ENCODE measurements at places on chromosomes 3 and 15. TPM values are rescaled to one million over a fixed set of nuclear protein-coding genes. Genes with fewer than 3 reads are reported as not detected.

GRCh38 chr3:197082871-197083270 lies 53.3 kb upstream of the MELTF start:
- DNase-seq, result no peak

- no peak for DNase-seq
Observed at GRCh38 chr15:48823237-48823636, 12.4 kb upstream of the CEP152 start.

- no peak for DNase-seq
Observed at GRCh38 chr15:40246496-40247280, 7.8 kb downstream of the PAK6 start.

GRCh38 chr15:65752151-65752700 lies 39.9 kb downstream of the DENND4A start:
- DNase-seq, result no peak

DNA sequence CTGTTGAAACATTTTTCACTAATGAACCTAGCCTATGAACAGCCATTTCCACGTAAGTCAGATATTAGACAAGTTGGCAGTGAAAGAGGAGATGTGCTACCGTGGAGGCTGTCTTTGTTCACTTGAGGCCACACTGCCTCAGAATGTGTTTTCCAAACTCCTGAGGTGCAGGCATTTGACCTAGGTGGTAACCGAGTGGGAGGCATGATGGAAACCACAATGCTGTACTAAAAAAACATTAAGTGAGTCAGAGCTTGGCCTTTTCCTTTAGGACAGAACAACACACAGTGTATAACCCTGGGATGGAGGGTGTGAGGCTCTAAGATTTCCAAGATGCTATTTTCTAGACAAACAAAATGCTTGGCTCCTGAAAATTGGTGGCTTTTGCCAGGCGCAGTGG lies 406.3 kb downstream of the SOX2 start:
- DNase-seq, result no peak

DNA sequence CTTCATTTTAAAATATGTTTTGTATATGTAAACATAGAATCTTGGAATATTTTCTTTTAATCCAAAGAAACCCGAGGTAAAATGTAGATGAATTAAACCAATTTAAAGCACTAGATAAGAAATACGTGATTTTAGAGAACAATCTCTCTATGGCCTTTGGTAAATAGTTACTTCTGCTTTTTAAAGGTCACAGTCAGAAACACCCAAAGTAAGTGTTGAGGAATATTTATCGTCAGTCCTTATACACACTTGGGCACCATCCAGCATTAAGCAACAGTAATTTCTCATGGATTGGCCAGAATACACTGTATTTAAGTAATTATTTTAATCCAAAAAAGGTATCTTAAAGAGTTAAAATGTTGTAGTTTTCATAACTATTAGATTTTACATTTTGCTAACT lies 713.2 kb downstream of the NLGN1 start:
- no peak for DNase-seq

DNA sequence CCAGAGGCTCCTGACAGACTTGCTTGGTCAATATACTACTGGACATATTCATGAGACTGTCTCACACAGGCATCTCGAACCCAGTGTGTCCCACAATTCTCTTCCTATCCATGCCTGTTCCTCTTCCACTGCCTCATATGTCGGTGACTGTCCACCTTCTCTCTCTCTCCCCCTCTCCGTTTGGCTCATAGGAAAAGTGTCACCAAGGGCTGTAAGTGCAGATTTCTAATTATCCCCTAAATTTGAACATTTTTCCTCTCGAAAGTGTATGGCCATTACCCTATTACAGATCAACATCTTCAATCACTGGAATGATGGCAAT lies 22.5 kb upstream of the MUC20 start:
- no peak for DNase-seq

DNA sequence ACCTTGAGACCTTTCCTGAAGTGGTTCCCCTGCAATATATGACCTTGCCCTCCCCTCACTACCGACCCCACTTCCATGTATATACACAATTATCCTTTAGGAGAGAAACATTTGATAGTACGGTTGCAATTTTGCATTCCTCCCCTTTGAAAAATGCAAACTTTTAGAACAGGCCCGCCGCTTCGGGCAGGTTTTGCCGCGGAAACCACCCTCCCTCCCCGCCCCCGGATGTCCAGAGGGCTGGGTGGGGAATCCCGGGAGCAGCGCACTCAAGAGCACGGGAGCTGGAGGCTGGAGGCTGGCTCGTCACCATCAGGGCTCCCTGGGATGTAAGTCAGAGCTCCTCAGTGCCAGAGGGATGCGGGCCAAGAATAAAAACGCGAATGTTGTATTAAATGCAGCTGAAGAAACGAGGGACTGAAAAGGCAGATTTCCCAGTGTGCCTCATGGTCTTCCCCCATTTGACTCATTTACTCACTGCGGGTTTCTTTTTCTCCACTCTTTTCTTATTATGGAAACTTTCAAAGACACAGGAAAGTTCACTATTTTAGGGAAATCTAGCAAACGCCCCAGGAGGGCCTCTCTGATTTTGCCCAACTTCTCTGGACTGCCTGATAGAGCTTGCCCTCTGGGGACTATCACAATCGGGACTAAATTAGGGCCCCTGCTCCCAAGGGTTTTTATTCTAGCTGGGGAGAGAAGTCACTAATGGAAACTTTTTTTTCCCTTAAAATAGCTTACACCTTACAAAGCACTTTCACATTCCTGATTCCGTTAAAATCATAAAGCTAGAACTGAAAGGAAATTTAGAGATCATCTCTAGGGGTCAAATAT lies 2.9 kb upstream of the USP3 start:
- no peak for DNase-seq

DNA sequence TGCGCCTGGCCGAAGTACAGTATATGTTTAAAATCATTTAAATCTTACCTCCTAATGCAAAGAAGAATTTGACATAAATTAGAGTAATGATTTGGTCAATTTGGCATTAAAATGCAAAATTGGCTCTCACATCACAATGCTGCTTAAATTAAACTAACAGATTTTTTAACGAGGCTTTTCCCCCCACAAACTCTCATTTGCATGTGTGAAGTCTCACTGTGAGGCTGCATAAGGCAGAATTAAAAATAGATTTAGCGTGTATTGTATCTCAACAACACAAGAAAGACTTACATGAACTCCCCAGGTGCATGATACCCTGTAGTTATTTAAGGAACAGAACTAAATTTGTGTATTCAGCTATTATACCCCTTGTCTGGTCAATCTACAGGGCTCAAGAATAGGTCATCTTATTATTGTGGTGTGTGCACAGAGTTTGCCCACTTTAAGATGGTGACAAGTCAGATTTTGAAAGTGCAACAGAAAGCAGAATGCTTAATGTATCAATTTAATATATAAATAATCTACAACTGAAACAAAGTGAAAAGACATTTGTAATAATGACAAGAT lies 897.9 kb downstream of the EPHA3 start:
- no peak for DNase-seq

GRCh38 chr3:117691526-117691925 lies 981.9 kb downstream of the TUSC7 start:
- no peak for DNase-seq

- DNase-seq, result no peak
Observed at GRCh38 chr15:58095415-58095814, 29.9 kb upstream of the ALDH1A2 start.

DNA sequence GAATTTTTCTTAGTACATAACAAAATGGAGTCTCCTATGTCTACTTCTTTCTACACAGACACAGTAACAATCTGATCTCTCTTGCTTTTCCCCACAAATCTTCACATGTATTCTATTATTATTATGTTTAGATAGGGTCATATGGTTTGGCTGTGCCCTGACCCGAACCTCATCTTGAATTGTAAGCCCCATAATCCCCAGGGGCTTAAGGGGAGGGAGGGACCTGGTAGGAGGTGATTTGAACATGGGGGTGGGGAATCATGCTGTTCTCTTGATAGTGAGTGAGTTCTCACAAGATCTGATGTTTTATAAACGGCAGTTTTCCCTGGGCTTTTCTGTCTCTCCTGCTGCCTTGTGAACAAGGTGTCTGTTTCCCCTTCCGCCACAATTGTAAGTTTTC lies 86.7 kb upstream of the SELENOK start:
- DNase-seq, result no peak

GRCh38 chr15:74036271-74037170 lies 42.0 kb downstream of the PML start:
- DNase-seq, result no peak

DNA sequence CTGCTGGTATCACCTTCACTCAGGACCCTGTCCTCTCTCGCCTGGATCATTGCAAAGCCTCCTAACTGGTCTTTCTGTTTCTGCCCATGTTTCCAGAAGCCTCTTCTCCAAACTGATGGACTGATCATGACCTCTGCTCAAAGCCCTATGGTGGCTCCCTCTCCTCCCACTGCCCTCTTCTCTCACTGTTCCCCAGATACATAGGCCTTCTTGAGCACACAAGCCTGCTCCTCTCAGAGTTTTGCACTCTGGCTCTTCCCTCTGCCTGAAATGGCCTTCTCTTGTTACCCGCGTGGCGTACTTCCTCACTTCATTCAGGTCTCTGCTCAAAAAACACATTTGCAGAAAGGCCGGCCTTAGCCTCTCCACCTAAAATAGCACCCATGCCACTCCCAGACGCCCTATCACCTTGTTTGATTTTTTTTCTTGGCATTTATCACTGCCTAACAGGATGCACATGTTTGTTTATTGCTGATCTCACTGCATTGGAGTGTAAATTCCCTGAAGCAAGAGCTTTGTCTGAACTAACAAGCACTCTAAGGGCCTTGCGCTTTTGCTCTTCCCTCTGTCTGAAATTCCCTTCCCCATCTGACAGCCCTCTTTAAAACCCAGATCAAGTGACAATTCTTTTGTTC lies 1.4 kb upstream of the ETFA start:
- DNase-seq, result no peak

- DNase-seq, result no peak
Observed at GRCh38 chr3:98901119-98901391, 440 bp downstream of the DCBLD2 start.

DNA sequence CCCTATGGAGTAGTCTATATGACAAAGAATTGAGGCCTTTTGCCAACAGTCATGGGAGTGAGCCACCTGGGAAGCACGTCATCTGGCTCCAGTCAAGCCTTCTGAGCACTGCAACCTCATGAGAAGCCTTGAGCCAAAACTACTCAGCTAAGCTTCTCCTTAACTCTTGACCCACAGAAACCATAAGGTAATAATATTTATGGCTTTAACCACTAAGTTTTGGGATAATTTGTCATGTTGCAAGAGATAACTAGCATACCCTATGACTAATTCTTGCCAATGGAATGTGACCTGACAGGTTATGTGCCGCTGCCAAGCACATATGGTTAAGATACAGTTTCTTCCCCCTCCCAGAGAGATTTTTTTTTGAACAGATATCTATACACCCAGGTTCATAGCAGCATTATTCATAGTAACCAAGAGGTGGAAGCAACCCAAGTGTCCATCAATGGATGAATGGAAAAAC lies 11.8 kb upstream of the SLC6A11 start:
- no peak for DNase-seq

DNA sequence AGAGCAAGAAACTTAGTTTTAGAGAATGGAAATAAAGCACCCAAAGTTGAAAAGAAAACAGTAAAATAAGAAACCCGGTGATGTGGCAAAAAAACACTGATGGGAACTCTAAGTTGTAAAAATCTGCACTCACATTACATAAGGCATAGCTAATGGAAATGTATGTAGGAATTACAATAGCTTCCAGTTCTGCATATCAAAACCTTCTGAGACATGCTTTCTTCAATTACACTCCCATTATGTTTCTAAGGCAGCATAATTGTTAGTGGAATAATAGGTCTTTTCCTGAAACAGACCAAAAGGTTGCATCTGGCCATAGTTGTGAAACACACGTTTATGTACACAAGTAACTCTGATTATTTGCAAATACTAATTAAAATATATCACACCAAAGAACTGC lies 41.4 kb downstream of the SLC30A4 start:
- no peak for DNase-seq

- DNase-seq, result no peak
Observed at GRCh38 chr3:73352841-73353645, 271.7 kb downstream of the PDZRN3 start.

GRCh38 chr3:139695426-139696313 lies 17.9 kb upstream of the NMNAT3 start:
- DNase-seq, result no peak

GREM1 gene
- polyA plus RNA-seq, result 0.25 TPM

LRRC15 gene
- polyA plus RNA-seq, result 0.04 TPM

DGKG gene
- polyA plus RNA-seq, result 0.51 TPM

ATP13A4 gene
- polyA plus RNA-seq, result 1.8 TPM

CRTAP gene
- 192 TPM for polyA plus RNA-seq

SUSD5 gene
- 6.2 TPM for polyA plus RNA-seq

CBLB gene
- polyA plus RNA-seq, result 38.7 TPM

Data from left renal cortex interstitium (tissue), 4 donors.